Globus pallidus (tissue), 1 donor: ENCODE measurements at places on chromosomes 6 and 20.

DNA sequence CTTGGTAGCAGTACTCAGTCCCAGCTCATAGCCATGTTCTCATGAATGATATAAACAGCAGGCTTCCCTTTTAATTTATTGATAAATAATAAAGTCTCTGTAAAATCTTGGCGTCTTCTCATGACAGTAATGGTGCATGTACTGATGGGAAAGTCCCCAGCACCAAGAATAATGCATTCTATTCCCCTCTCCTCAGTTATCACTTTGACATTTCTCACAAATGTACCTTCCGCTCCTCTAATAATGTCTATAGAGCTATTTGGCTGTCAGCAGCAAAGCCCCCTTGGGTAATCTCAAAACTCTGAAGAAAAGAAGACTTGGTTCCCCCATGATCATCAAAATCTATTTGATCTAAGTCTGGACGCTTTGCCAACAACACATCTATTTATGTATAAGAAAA, 185.0 kb upstream of the SPTLC3 start:
- no peak for DNase-seq

DNA sequence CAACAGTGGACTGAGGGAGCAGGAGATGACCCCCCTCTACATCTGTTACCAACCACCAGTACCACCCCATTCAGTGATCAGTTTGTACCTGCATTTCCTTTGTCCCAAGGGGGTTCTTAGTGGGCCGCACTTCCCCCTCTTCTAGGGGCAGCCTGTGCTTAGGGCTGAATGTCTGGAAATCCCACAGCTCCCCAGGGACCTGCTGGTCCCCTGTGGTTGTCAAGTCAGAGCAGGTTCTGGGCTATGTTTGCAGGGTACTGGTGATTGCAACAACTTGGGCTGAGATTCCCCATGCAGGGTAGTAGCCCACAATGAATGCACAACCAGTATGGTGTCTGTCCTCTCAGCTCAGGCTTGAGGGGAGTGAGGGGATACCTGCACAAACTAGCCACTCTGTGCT, 39.7 kb upstream of the COL10A1 start:
- DNase-seq = no peak

GRCh38 chr6:144418959-144419545, 133.9 kb downstream of the UTRN start:
- DNase-seq = no peak

GRCh38 chr6:134519465-134519864, 201.6 kb upstream of the SGK1 start:
- DNase-seq = peak; percentile 58

DNA sequence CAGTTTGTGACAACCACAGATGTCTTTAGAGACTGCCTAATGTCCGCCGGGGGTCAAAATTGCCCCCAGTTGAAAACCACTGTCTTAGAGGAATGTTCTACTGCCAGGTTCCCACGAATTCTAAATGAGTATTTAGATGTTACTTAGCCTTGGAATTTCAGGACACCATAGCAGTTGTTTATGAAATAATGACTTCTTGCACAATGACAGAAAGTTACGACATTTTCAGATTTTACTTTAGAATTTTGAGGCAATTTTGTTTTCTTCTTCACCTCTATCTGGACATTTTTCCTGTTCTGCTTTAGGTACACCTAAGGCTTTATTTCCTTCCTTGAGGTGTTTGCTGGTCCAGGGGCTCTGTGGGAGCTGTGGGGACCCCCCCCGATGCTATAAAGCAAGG, 83.4 kb downstream of the CCDC170 start:
- DNase-seq = no peak

- DNase-seq = no peak
Observed at GRCh38 chr6:34970957-34971356, 81.9 kb downstream of the ANKS1A start.

- DNase-seq = no peak
Observed at GRCh38 chr6:162239330-162239729, 488.2 kb downstream of the PRKN start.

- DNase-seq = no peak
Observed at GRCh38 chr20:14566505-14566904, 229.1 kb upstream of the FLRT3 start.

GRCh38 chr6:108623995-108624394, 63.3 kb downstream of the FOXO3 start:
- no peak for DNase-seq

DNA sequence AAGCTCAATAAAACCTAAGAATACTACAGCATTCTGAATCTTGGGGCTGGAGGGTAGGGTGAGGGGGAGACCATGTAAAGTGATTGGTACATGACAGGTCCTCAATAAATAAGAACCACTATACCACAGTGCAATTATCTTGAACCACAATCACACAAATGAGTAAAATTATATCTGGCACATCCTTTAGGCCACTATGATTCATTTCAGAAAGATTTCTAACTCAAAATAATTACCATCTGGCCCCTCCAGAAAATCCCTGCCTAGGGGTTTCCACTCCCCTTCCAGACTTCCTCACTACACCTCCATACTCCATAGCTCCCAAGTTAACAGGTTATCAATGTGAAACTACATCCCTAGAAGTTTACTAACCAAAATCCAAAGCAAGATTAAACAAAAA, 19.7 kb downstream of the AKIRIN2 start:
- no peak for DNase-seq

GRCh38 chr6:25035512-25036435, 100.0 kb upstream of the RIPOR2 start:
- no peak for DNase-seq

DNA sequence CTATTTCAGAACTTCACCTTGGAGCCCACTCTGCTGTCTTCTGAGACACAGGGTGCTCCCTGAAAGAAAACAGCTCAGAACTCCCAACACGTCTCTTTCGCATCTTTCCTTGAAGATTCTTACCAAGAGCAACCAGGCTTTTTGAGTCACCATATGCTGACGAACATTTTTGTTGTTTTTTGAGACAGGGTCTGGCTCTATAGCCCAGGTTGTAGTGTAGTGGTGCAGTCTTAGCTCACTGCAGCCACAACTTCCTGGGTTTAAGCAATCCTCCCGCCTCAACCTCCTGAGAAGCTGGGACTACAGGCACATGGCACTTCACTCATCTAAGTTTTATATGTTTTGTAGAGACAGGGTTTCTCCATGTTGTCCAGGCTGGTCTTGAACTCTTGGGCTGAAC, 68.5 kb downstream of the TRMT11 start:
- no peak for DNase-seq
